Activated T-helper 1 cell treated with Interleukin-2 at 50 U/mL for 16 hours (primary cell): ENCODE measurements at places on chromosomes 13 and 19.

GRCh38 chr19:335486-336066 is 9.0 kb downstream of the MIER2 start:
- no peak for DNase-seq

DNA sequence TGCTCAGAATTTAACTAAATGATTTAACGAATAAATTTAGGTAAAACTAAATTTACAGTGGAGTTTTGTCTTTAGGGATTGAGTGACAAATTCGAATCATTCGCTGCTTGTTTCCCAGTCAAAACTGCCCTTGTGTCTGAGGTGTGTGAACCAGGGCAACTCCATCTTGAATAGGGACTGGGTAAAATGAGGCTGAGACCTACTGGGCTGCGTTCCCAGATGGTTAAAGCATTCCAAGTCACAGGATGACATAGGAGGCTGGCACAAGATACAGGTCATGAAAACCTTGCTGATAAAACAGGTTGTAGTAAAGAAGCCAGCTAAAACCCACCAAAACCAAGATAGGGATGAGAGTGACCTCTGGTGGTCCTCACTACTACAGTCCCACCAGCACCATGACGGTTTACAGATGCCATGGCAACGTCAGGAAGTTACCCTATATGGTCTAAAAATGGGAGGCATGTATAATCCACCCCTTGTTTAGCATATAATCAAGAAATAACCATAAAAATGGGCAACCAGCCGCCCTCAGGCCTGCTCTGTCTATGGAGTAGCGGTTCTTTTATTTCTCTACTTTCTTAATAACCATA is 10.2 kb upstream of the ANKRD10 start:
- DNase-seq, result no peak

GRCh38 chr13:97583907-97584497 is 150.0 kb downstream of the RAP2A start:
- no peak for DNase-seq

DNA sequence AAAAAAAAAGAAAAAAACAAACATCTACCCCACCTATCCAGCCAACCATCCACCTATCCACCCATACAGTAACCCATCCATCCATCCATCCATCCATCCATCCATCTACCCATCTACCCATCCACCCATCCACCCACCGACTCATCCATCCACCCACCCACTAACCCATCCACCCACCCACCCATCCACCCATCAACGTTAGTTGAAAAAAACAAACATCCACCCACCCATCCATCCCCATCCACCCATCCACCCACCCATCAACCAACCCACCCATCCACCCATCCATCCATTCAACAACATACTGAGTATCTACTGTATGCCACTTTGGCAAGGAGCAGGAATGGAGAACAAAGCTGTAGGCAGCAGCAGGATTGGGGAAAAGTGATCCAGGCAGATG is 6.1 kb upstream of the AP3D1 start:
- DNase-seq, result no peak

DNA sequence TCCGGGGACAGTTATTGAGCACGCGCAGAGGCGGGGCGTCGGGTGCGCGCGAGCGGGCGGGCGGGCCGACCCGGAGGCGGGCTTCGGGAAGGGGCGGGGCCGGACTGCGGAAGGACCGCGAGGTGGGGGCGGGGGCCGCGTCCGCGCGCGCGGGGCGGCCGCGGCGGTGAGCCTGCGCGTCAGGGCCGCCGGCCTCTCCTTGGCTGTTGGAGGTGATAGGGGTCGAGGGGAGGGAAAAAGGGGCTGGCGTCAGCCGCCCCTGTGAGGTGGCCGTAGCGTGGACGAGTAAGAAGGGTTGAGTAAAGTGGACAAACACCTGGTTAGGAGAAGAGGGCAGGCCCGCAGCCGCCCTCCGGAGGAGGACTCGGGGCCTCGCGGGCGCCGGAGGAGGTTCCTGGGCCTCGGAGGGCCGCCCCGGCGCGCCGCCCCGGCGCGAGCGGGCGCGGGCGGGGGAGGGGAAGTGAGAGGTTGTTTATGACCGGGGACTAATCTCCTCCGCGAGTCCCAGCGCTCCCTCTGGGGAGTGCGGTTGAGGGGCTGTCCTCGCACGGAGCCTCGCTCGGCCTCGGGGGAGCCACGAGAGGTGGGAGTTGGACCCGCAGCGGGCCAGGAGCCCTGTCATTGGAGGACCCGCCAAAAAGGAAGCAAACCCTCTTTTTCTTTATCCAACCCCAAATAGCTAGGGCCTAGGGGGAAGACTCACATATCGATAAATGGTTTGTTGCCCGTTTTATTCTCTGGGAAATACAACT is 547 bp upstream of the INTS6 start:
- DNase-seq, result peak; percentile 74

- no peak for DNase-seq
These were observed 466.7 kb downstream of the TSHZ3 start for GRCh38 chr19:30882411-30883005.

DNA sequence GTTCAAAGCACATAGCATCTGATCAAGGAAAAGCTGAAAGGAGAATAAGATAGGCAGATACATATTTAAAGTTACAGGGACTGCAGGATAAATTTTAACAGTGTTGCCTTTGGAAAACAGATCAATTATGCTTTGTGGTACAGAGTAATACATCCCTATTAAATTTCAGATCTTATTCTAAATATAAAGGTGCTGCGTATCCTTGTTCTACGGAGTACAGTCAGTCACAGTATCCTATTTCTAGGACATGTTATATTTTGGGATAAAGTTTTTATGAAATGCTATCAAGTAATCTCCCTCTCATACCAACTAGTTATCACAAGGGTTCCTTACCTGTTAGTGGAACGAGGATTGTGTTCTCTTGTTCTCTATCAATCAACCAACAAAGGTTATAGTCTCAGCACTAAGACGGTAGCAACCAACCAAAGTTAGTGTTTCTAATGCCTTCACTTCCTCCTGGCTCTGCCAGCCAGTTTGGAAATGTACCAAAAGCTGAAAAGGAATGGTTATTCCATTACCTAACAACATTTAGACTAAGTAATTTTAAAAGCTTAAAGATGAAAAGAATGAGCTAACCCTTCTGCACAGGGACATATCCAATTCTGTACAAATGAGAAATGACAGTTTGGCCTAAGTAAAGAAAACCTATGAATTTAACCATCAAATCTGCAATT is 35.2 kb downstream of the TSC22D1 start:
- no peak for DNase-seq

DNA sequence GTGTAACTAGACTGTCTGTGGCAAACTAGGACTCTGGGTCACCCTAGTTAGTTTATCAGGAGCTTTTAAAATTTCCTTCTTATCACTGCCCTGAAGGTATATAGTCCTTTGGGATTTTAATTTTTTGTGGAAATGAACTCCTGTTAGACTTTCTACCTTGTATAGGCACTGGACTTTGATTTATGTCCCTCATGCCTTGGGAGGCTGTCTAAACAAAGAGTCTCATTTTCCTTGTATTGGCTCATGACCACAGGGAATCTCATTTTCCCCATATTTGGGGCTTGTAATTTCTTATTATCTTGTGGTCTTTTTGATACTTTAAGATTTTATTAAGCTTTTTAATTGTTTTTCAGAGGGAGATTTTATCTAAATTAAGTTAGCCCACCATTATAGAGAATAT is 21.4 kb downstream of the KCTD4 start:
- DNase-seq, result no peak

DNA sequence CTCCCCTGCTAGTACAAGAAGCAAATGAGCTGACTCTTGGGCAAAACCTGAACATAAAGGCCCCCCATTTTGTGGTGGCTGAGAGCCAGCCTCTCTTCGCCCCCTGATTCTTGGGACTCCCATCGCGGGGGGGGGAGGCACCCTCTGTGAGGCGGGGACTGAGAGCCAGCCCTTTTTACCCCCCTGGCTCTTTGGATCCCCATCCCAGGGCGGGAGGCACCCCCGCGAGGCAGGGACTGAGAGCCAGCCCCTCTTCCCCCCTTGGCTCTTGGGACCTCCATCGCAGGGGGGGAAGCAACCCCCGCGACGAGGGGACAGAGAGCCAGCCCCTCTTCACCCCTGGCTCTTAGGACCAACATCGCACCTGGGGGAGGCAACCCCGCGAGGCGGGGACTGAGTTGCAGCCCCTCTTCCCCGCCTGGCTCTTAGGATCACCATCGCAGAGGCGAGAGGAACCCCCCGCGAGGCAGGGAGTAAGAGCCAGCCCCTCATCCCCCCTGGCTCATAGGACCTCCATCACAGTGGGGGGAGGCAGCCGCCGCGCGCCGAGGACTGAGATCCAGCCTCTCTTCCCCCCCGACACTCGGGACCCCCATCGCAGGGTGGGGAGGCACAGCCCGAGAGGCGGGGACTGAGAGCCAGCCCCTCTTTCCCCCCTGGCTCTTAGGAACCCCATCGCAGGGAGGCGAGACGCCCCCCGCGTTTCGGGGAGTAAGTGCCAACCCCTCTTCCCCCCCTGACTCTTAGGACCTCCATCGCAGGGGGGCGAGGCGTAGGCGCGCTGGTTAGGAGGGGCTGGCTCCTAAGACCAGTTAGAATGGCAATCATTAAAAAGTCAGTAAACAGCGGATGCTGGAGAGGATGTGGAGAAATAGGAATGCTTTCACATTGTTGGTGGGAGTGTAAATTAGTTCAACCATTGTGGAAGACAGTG is 2428.4 kb upstream of the PCDH20 start:
- DNase-seq, result no peak

GRCh38 chr13:49670828-49671227 is 20.5 kb downstream of the EBPL start:
- DNase-seq, result no peak

- no peak for DNase-seq
These were observed 14.8 kb upstream of the CACNA1A start for GRCh38 chr19:13521066-13521465.

- no peak for DNase-seq
These were observed 163.9 kb downstream of the RNF17 start for GRCh38 chr13:24927810-24928404.

DNA sequence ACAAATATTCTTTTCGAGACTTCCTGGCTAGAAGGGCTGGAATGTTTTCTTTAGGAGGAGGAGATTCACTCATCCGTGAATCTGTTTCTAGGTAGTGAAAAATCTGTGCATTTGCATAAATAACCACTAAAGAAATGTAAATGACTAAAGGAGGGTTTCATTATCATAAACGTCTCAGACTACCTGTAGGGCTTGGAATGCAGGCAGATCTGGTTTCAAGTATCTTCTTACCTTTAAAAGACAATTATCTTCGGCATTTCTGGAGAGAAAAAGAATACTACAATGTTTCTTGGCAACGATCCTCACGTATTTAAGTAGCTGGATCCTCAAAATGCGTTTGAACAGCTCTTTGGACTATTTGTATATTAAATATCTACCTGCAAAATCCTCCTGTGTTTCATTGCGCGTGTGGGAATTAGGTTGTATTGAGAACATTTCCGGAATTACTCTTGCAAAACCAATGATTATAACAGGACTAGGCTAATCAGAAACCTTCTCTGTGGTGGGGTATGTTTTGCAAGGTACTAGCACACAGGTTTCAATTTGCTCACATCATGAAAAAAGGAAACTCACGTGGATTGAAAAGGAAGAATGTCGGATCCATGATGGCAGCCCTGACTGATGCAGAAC is 291.1 kb upstream of the ARGLU1 start:
- no peak for DNase-seq

- DNase-seq, result no peak
These were observed 1.5 kb upstream of the RAD23A start for GRCh38 chr19:12944104-12944674.

DNA sequence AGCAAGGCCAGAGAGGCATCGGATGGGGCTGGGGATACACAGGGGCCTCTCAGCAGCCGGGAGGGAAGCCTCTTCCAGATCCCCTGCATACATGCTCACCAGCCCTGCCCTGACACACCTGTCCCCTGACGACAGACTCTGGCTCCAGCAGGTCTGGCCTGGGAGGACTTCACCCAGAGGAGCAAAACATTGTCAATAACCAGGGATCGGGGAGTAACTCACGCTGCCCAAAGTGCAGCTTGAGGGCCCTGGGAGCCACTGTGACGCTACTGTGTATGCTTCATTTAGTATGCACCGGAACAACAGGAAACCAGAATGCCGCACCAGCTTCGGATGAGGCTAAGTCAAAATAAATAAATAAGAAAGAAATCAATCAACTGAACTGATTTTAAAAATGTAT is 12.4 kb upstream of the CD22 start:
- no peak for DNase-seq

DNA sequence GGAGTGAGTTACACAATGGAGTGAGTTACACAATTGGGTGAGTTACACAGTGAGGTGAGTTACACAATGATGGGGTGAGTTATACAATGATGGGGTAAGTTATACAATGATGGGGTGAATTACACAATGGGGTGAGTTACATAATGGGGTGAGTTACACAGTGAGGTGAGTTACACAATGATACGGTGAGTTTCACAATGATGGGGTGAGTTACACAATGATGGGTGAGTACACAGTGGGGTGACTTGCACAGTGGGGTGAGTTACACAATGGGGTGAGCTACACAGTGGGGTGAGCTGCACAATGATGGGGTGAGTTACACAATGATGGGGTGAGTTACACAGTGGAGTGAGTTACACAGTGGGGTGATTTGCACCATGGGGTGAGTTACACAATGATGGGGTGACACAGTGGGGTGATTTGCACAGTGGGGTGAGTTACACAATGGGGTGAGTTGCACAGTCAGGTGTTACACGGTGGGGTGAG is 52.5 kb upstream of the GAS6 start:
- no peak for DNase-seq

- no peak for DNase-seq
These were observed 1151.2 kb downstream of the PCDH17 start for GRCh38 chr13:58782736-58783135.

GRCh38 chr13:39499604-39500003 is 103.4 kb downstream of the LHFPL6 start:
- DNase-seq, result no peak

DNA sequence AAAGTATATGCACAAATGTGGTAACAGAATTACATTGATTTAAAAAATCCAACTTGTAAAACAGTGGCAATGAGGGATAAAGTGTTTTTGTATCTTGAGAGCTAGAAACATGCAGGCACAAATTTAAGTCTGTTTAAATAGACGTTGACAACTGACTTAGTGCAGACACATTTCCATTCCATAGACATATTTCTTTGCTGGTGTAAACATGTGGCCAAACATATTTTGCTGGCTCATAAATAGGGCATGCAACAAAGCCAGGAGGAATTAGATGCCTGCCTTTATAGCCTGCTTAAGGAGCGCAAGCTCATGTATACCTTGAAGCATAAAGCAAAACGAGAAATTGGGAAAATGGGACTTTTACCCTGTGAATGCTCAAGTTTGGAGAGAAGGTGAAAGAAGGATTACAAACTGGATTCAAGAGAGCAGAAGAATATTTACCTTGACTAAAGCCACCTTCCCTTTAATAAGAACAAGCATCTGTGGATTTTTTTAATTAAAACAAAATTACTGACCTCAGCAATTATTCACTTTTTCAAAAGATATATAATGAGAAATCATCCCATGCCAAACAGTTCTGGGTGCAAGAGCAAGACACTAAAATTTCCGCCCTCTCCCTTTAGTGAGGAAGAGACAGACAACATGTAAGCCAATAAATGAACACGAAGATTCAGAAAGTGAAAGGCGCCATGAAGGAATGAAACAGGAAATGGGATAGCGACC is 71.0 kb downstream of the DCT start:
- DNase-seq, result no peak

- DNase-seq, result no peak
These were observed 395.4 kb downstream of the GPC6 start for GRCh38 chr13:93621966-93622365.
